ENCODE measurements at places on chromosomes 7 and 10.

GRCh38 chr7:41967156-41967555 lies 264.3 kb upstream of the INHBA start:
- DNase-seq: no peak

- no peak for DNase-seq
Measured at GRCh38 chr7:44278451-44279161, 46.8 kb downstream of the CAMK2B start.

- DNase-seq: no peak
Measured at GRCh38 chr10:14220026-14220425, 110.7 kb downstream of the FRMD4A start.

DNA sequence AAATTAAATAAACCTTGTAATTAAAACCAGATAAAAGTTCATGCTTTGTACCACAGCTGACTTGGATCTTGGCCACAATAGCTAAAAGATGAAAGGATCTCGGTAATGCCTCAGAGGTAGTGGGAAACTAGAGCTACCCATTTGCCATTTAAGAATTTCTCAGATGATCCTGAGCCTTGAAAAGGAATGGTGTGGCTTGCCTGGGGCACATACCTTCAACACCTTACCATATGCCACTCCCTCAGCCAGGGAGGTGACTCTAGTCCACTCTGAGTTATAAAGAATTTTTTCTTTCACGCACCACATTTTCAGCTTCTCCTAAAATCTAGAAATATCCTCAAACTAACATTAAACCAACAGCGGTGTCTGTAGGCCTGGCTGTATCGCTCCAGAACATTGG lies 516.3 kb upstream of the TEX47 start:
- no peak for DNase-seq

- DNase-seq: no peak
Measured at GRCh38 chr7:124909808-124910207, 19.8 kb downstream of the POT1 start.

GRCh38 chr7:20302891-20303290 lies 27.8 kb upstream of the ITGB8 start:
- DNase-seq: no peak

DNA sequence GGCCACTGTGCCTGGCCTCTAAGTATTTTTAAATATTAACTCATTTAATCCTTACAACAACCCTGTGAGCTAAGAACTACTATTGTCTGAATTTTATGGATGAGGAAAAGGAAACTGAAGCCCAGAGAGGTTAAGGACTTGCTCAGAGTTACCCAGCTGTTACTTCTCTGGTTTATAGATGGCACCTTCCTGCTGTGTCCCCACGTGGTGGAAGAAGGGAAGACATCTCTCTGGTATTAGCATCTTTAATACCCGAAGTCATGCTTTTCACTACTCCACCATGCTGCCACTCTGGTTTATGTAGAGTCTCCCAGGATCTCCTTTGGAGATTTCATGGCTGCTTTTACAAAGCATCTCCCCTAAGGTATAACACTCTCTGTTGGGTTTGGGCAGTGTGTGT lies 105.5 kb upstream of the MKLN1 start:
- no peak for DNase-seq

- DNase-seq: no peak
Measured at GRCh38 chr7:121961089-121961867, 88.3 kb downstream of the PTPRZ1 start.

GRCh38 chr10:118669020-118669791 lies 73.8 kb upstream of the PRLHR start:
- peak; percentile 52 for DNase-seq

DNA sequence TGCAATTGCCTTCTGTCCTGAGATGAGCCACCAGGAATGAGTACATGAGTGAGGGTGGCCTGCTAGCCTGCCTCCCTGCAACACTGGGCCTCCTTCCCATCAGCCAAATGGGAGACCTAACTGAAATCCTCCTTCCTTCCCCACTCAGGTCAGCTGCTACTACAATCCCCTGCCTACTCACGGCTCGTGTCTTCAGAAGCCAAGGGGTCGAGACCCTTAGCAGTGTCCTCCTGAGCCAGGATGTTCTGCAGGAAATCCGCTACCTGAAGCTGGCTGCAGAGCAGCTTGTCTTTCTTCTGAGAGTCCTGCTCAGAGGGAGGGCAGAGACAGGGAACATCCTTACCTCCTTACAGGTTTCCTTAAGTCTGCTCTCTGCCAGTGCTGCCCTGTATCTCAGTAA lies 1.2 kb downstream of the ZWINT start:
- DNase-seq: no peak

DNA sequence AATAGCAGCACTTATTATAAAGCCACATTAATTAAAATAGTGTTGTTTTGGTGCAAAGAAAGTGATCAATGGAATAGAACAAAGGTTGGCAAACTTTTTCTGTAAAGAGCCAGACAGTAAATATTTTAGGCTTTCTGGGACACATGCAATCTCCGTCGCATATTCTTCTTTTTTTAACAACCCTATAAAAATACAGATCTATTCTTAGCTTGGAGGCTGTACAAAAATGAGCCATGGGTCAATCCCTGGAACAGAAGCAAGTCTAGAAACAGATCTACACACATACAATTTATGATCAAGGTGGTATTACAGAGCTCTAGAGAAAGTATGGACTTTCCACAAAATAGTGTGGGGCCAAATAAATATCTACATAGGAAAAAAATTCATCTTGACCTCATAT lies 71.8 kb downstream of the ARHGAP21 start:
- no peak for DNase-seq

DNA sequence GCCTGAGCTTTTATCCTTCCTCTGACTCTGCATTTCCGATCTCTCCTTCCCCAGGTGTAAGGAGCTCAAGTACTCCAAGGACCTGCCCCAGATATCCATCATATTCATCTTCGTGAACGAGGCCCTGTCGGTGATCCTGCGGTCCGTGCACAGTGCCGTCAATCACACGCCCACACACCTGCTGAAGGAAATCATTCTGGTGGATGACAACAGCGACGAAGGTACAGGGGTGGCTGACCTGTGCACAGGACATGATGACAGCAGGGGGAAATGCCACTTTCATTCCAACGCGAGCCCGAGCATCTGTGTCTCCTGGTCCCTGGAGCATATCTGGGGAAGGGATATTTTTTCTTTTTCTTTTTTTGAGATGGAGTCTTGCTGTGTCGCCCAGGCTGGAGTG lies 256.2 kb downstream of the GALNT17 start:
- no peak for DNase-seq

- peak; percentile 55 for DNase-seq
Measured at GRCh38 chr7:71132377-71133231, 660 bp downstream of the GALNT17 start.

- DNase-seq: no peak
Measured at GRCh38 chr7:106629516-106629915, 31.4 kb downstream of the CCDC71L start.
